Cortex of kidney (tissue), 1 donor: ENCODE measurements at places on chromosomes 13 and 19.

GRCh38 chr13:35144166-35144890 lies 202.3 kb downstream of the NBEA start:
- DNase-seq = no peak

DNA sequence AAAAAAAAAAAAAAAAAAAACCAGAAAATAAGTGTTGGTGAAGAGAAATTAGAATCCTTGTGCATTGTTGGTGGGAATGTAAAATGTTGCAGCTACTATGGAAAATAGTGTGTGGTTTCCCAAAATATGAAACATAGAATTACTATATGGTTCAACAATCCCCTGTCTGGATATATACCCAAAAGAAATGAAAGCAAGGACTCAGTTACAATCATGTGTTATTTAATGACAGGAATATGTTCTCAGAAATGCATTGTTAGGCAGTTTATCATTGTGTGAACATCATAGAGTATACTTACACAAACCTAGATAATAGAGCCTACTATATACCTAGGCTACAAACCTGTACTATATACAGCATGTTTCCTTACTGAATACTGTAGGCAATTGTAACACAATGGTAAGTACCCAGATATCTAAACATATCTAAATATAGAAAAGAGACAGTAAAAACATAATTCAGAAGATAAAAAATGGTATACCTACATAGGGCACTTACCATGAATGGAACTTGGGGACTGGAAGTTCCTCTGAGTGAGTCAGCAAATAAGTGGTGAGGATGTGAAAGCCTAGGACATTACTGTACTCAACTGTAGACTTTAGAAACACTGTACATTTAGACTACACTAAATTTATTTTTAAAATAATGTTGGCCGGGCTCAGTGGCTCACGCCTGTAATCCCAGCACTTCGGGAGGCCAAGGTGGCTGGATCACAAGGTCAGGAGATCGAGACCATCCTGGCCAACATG lies 25.7 kb upstream of the SLC7A1 start:
- no peak for DNase-seq

GRCh38 chr19:11577451-11578257 lies at the start of gene ACP5:
ACP5 (minus strand) TSS chr19:11577645; CDS start chr19:11577317, 328 bp downstream.
- DNase-seq = no peak

- no peak for DNase-seq
These were observed 164.4 kb downstream of the TM9SF2 start for GRCh38 chr13:99665711-99666110.

- no peak for DNase-seq
These were observed 19.6 kb upstream of the PCCA start for GRCh38 chr13:100069278-100069677.

DNA sequence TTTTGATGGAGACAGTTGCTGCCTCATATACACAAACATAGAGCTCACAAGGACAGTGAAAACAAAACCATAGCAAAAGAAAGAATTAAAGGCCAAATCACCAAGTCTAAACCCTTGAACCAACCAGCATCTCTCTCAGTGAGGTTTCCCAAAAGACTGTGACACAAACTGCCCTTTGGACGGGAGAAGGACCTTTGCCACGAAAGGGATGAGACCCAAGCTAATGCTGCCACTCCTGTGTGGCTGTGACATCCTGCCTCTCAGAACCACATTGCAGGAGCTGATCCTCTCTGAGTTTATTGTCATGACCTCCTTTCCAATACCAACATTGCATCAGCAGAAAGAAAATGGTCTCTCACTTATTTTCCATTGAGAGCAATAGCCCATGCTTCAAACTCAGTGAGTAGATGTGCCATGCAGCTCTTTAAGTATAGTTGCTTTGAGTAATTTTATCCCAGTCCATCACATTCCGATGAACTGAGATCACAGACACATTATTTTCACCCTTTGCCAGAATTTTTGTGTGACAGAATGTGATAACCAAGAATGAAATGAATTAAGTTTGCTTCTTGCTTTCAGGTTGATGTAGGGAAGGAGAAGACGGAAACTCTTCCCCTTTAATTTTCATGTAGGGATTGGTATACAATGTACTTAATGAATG lies 133.5 kb upstream of the IRS2 start:
- no peak for DNase-seq

DNA sequence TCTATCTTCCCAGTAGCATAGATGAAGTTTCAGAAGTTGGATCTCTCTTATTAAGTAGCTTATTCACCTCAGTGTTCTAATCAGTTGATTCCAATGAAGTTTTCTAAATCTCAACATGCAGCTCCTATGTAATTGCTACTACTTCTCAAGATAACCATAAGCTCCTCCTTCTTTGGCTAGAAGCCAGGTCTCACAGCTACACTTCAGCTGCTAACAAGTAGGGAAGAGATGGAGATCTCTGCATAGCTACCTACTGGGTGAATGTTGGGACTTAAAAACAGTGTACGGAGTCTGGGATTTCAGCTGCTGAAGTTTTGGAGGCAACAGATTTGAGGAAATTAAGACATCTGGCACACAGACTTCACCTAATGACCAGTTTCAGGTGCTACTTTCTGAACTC lies 661.0 kb downstream of the SLITRK1 start:
- DNase-seq = no peak

GRCh38 chr19:13700621-13701020 lies 63.7 kb upstream of the MRI1 start:
- DNase-seq = no peak

DNA sequence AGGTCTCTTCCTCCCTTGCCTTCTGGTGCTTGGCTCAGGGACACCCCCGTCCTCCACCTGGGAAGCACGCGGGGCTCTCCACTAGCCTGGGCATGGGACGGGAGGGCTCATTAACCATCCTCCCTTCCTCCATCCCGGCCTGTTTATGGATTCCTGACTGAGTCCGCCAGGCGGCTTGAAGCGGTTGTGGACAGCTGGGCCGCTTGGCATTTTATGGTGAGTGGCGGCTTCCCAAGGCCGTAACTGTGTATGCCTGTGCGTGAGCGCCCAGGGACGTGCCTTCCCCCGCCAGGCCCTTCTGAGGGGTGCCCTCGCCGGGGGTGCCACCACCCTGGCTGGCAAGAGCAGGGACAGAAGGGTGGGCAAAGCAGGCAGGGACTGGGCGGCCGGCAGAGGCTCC lies 202.8 kb downstream of the URI1 start:
- DNase-seq = no peak

- DNase-seq = no peak
These were observed 11.8 kb downstream of the PGLS start for GRCh38 chr19:17522988-17523872.

GRCh38 chr13:109241160-109241559 lies 545.2 kb downstream of the IRS2 start:
- no peak for DNase-seq

DNA sequence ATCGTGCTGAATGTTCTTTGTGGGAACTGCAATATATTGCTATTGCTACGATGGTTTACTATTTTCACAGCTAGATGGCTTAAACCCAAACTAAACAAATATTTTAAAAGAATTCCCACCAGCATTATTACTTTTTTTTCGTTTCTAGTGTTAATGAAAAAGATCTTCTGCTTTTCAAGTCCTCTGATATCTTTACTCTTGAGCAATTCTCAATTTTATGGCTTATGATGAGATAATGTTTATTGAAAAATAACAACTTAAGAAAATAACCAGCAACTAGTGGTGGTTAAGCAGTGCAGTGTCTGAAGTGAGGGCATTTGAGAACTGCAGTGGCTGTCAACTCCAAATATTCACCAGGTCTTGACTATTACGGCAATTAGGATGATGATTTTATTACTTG lies 360.4 kb downstream of the ENOX1 start:
- no peak for DNase-seq

DNA sequence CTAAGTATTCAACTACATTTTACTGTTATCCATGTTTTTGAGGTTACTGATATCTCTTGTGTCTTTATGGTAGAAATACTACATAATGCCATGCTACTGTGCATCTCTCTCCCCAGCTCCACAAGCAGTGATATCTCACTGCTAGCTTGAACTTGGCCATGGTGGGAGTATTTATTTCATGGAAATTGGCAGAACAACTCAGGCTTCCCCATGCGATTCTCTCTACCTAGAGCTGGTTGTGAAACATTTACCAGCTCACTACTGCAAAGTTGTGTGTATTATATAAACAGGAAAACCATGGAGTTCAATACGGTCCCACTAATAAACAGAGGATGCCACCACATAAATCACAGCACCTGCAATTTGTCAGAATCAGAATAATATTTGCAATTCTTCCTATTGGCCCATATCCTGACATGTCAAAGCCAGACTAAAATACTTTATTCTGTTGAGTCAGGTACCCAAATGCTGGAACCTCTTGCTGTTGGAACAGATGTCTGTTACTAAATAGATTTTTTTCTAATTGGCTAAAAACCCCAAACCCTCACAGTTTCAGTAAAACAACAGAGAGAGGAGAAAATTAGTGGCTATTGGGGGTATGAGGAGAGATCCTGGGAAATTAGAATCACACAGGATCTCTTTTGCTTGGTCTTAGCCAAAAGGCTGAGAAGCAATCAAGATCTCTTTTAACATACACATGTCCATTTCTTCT lies 91.4 kb upstream of the SLC10A2 start:
- no peak for DNase-seq

DNA sequence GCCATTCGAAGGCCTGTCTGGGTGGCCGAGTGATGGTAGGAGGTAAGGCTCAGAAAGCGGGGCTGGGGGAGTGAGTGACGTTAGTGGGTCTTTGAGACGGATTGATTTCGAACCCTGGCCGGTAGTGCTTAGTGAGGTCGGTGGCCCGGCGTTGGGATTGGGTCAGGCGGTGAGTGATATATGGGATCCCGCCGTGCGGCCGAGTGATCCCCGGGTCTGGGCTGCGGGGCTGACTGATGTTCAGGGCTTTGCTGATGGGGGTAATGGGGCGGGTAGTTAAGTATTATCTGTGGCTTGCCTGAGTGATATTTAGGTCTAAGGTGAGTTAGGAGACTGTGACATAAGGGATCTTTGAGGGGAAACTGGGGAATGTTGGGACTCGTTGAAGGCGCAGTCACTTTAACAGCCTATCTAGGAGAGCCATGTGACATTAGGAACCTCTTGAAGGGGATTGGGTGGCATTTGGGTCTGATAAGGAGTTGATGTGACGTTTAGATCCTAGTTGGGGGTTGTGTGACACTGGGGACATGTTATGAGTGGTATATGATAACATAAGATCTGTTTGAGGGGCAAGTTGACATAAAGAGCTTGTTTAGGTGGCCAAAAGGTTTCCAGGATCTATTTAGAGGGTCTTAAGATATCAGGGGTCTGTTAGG lies 543 bp downstream of the PSMC4 start:
- DNase-seq = no peak

DNA sequence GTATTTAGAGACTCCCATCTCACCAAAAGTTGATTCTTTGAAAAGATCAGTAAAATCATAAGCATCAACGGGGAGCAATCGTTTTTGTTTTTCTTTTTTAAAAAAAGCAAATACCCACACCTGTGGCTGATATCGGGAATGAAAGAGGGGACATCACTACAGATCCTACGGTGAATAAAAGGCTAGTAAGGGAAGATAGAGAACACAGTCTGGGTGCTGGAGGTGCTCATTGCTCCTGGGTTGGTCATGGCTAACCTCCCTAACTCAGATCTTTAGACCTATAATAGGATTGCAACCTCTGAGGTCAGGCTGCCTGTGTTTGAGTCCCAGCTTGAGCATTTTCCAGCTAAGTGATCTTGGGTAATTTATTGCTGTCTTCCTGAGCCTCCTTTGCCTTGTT lies 1.1 kb downstream of the EHD2 start:
- DNase-seq = no peak

DNA sequence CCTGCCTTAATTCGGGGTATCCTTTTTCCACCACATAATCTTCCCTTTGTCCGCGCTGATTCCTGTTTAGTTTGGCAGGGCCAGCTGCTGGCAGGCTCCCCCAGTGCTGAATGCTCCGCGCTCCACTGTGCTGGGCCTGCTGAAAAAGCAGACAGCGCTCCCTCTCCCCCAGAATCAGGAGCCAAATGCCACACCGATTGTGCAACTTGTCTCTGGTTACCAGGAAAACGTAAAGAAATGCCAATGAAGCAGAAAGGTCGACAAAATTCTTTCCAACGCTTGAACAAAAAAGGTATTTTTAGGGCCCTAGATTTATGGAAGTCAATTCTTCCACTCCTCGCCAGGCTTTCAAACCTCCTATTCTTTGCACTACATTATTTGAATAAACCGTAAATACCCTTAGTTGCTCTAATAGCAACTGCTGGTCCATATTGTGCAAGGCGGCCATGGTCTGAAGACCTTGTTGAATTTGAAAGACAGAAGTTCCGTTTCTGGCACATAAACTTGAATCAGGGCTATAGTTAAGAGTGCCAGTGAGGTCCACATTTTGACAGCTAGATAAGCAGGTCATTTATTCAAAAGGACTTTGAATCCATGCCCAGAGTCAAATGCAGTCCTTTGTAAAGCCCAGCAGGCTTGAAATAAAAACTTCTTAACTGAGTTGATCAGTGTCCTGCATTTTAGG lies 206.7 kb upstream of the RFC3 start:
- DNase-seq = no peak

- DNase-seq = no peak
These were observed 206.1 kb downstream of the SUCLA2 start for GRCh38 chr13:47794963-47795362.

GRCh38 chr13:106859533-106859904 lies 291.6 kb upstream of the ARGLU1 start:
- no peak for DNase-seq

GRCh38 chr19:1016647-1017114 lies 4.2 kb downstream of the TMEM259 start:
- no peak for DNase-seq

DNA sequence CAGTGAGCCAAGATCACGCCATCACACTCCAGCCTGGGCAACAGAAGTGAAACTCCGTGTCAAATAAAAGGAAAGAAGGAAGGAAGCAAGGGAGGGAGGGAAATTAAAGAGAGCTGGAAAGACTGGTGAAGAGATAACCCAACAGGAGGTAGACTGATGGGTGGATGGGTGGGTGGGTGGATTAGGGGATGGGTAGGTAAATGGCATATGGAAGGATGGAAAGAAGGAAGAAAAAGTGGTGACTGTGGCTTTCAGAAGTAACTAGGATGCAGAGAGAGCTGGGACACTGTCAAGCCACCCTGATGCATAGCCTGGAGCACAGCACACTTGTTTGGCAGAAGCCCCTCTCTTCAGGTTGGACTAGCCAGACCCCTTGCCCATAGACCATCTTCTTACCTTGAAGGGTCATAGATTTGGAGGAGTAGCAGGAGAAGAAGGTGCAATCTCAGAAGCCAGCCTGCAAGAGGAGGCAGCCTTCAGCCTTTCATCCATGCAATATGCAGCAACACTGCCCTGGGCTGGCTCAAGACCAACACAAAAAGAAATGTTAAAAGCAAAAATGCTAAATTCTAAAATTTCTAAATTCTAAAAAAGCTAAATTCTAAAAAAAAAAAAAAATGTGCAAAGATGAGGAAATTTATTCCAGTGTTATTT lies 5.1 kb downstream of the IQCN start:
- DNase-seq = no peak

DNA sequence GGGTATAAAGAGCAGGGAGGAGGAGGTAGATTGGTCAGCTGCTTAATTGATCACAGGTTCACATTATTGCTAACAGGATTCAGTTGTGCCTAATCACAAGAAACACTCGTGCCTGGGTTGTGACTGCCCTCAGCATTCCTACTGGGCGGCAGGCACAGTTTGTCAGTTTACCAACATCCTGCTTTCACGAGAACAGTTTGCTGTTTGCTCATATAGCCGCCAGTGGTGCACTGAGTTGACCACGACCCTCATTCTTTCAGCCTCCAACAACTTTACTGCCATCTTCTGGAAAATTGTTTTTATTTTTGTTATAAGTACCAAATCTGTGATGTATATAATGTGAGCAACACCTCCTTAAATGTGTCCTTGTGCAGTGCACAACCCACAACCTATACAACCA lies 16.2 kb upstream of the IFT88 start:
- DNase-seq = no peak
